HT-29 (cell line): ENCODE measurements at places on chromosomes 5 and 9. TPM values are rescaled to one million over a fixed set of nuclear protein-coding genes. Genes with fewer than 3 reads are reported as not detected.

ACOT12 gene
- total RNA-seq, result not detected in 2 replicates

SFXN1 gene
- total RNA-seq, result 97.9 and 137 TPM in 2 replicates

INSL4 gene
- 0.20 TPM in 1 of 2 replicates, not detected in the other for total RNA-seq

TSSK1B gene
- total RNA-seq, result not detected in 2 replicates

LCN1 gene
- total RNA-seq, result not detected in 2 replicates

CARD19 gene
- total RNA-seq, result 142 and 170 TPM in 2 replicates

LIX1 gene
- total RNA-seq, result not detected in 2 replicates

NR6A1 gene
- 3.4 and 4.7 TPM in 2 replicates for total RNA-seq

FST gene
- total RNA-seq, result not detected in 2 replicates

PCDHB9 gene
- total RNA-seq, result 0.03 and 0.25 TPM in 2 replicates

PCDHB8 gene
- 0.16 TPM in 1 of 2 replicates, not detected in the other for total RNA-seq

G3BP1 gene
- 134 TPM in 2 replicates for total RNA-seq

ZFP37 gene
- total RNA-seq, result not detected in 2 replicates

WHRN gene
- 0.61 and 0.78 TPM in 2 replicates for total RNA-seq

NR2F1 gene
- total RNA-seq, result 19.7 and 24.5 TPM in 2 replicates

RGS7BP gene
- not detected in 2 replicates for total RNA-seq

HACD4 gene
- not detected in 2 replicates for total RNA-seq

SLCO6A1 gene
- not detected in 2 replicates for total RNA-seq

GLT6D1 gene
- total RNA-seq, result not detected in 2 replicates

FAM13B gene
- total RNA-seq, result 6.6 and 15.2 TPM in 2 replicates

ANKRD18B gene
- total RNA-seq, result not detected in 2 replicates

CATSPER3 gene
- not detected in 2 replicates for total RNA-seq

HDAC3 gene
- total RNA-seq, result 69.8 and 84.9 TPM in 2 replicates
